Kidney (tissue), 22 donors: ENCODE measurements at places on chromosomes 1 and 21. TPM values are rescaled to one million over a fixed set of nuclear protein-coding genes. Genes with fewer than 3 reads are reported as not detected.
A peak's percentile ranks its signal among the peaks of the same experiment; 100 is the strongest.

- no peaks in the 10 kb centered on the region for H3K27me3 ChIP-seq
- H3K4me3 ChIP-seq = no peak overlapping the region
- H3K27ac ChIP-seq = no peak overlapping the region
- DNase-seq = no peak
- H3K4me1 ChIP-seq = no peaks in the 10 kb centered on the region
Measured at GRCh38 chr1:145942405-145942804, 15.1 kb upstream of the RBM8A start.

The GSTM1 gene
- total RNA-seq = not detected

DNA sequence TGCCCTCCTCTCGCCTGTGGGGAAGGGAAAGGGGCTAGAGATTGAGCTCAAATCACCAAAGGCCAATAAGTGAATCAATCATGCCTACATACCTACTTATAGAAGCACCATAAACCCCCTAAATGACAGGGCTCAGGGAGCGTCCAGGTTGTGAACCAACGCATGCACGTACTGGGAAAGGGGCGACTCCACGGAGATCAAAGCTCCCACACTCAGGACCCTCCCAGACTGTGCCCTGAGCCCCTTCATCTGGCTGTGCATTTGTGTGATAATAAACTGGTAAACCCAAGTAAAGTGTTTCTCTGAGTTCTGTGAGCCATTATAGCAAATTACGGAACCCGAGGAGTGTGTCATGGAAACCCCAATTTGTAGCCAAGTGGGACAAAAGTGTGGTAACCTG, 23.8 kb upstream of the PRDM15 start:
- no peaks in the 10 kb centered on the region for H3K27me3 ChIP-seq
- no peaks in the 10 kb centered on the region for H3K4me1 ChIP-seq
- H3K36me3 ChIP-seq = peaks cover 14% of the 10 kb centered on the region
- no peak for DNase-seq
- H3K27ac ChIP-seq = no peak overlapping the region

The KRTAP19-4 gene
- total RNA-seq = not detected

- H3K4me3 ChIP-seq = peak overlapping the region; percentile 93
- peaks cover 22% of the 10 kb centered on the region for H3K4me1 ChIP-seq
- peak overlapping the region; percentile 51 for H3K27ac ChIP-seq
Measured at GRCh38 chr1:37691497-37692077, 729 bp upstream of the CDCA8 start.

The MTARC2 gene
- total RNA-seq = 28.6 TPM

DNA sequence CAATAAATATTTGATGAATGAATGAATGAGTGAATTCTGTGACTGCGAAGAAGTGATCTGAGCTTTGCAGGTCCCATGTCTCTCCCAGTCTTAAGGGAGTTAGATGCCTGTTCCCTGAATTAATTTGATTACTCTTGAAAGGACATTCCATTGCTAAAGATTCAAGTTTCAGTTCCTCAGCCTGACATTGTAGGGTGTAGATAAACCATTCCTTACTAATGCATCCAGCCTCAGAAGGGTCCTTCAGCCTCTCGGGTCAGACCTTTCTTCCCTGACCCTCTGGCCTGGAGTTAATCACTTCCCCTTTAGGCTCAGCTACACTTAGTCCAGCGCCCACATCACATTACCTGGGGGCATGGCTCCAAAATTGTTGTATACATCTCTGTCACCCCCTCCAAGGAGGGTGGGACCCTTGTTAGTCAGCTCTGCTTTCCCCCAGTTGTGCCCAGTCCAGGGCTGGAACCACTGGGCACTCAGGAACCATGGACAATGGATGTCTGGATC, 2.6 kb downstream of the INSRR start:
- DNase-seq = no peak
- no peaks in the 10 kb centered on the region for H3K4me1 ChIP-seq
- H3K36me3 ChIP-seq = no peaks in the 10 kb centered on the region
- no peak overlapping the region for H3K27ac ChIP-seq
- H3K27me3 ChIP-seq = peaks cover 14% of the 10 kb centered on the region
- no peak overlapping the region for H3K4me3 ChIP-seq

The LYPD8 gene
- total RNA-seq = 3.2 TPM

GRCh38 chr21:16037421-16037955, 307.7 kb downstream of the USP25 start:
- H3K4me1 ChIP-seq = no peaks in the 10 kb centered on the region
- H3K27me3 ChIP-seq = no peaks in the 10 kb centered on the region
- H3K4me3 ChIP-seq = no peak overlapping the region
- H3K27ac ChIP-seq = no peak overlapping the region
- DNase-seq = no peak
